ENCODE measurements at places on chromosomes 13 and 19. TPM values are rescaled to one million over a fixed set of nuclear protein-coding genes. Genes with fewer than 3 reads are reported as not detected.

Gene NR1H2
- 79.9 TPM for total RNA-seq

Gene ZNF587B
- 26.7 TPM for total RNA-seq

Gene RFPL4A
- not detected for total RNA-seq

Gene LSR
- 0.59 TPM for total RNA-seq

Gene ZNF560
- total RNA-seq = 5.8 TPM

Gene GJB2
- 0.28 TPM for total RNA-seq

Gene ZNF613
- 8.0 TPM for total RNA-seq

Gene DKKL1
- total RNA-seq = 0.59 TPM

Gene EXOC3L2
- total RNA-seq = not detected

Gene SAFB
- total RNA-seq = 44.3 TPM
